ENCODE measurements at places on chromosomes 13 and 19.

- no peak for DNase-seq
Observed at GRCh38 chr13:47036294-47037008, 139.6 kb upstream of the HTR2A start.

- peak; percentile 93 for DNase-seq
Observed at GRCh38 chr19:2385053-2385721, 25.1 kb downstream of the TMPRSS9 start.

DNA sequence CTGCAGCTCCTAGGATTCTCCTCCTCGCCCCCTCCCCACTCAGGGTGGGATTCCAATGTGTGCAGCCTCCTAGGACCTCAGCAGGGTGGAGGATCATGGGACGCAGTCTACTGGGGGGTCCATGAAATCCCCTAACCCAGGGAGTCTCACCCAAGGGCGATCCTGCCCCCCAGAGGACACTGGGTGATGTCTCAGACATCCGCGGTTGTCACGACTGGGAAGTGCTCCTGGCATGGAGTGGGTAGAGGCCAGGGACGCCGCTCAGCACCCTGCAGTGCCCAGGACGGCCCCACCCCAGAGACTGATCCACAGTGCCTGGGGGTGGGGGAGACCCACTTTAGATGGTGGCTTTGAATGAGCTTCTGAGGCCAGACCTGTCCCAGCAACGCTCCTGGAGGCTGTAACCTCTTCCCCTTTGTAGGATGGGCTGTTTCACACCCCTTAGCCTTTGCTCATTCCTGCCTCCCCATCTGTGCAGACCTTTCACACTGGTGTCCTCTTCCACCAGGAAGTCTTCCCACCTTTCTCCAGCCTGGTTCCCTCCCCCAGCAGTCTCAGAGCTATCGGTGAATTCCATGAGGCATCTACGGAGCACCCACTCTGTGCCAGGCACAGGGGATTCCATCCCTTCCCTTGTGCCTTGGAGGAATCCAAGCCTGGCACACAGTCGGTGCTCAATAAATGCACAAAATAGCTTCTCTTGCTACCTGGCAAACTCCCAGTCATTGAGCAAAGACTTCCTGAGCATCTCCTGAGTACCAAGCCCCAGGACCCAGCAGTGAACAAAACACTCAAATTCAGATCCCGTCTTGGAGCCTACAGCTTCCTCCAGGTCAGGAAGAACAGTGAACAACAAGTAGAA is 10.5 kb downstream of the SMIM24 start:
- no peak for DNase-seq

GRCh38 chr13:36822785-36823184 is 3.8 kb downstream of the RFXAP start:
- DNase-seq, result no peak

- DNase-seq, result no peak
Observed at GRCh38 chr19:31096935-31097545, 252.2 kb downstream of the TSHZ3 start.

DNA sequence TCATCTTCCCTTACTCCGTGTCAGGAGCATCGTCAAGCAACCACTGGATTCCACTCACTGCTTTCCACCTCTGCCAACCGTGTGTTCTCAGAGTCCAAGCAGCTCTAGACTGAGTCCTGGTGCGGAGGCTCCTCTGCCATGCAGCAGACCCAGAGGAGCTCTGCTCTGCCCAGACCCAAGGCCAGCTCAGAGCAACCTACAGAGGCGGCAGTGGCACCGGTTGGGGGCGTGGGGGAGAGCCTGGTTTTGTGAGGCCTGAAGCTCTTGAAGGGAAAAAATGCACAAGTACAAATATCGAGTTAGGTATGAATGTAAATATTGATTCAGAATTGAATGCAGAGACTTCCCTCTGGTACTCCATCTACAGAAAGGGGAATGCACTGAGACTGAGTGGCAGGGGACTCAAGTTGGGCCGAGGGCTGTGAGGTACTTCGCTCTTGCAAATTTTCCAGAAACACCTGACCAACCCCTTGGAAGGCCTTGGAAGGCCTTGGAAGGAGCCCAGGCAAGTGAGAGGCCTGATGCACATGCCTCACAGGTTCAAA is 46.7 kb downstream of the GJA3 start:
- DNase-seq, result no peak

DNA sequence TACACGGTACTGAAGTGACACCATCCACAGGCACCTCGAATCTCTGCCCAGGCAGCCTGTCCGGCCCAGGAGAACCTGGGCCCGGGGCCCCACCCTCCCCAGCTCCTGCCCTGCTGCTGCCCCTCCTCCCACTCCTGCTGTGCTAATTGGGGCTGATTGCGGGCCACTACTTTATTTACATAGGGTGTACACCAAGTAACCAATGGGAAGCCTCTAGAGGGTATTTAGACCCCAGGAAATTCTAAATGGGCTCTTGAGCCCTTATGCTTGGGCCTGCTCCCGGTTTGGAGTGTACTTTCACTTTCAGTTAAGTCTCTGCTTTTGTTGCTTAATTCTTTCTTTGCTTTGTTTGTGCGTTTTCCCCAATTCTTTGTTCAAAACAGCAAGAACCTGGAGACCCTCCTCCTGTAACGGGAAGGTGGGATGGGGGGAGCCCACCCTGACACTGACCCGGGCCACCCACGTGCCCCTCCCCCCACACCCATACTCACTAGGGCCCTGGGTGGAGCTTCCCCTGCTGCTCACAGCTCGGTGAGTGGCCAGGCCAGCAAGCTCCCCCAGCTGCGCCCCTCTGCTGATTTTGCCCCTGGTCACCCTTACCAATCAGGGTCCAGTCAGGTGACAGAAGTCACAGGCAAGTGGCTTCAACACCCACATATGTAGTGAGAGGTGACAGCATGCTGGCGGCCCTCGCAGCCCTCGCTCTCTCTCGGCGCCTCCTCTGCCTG is 9.4 kb downstream of the SCGB2B2 start:
- no peak for DNase-seq

GRCh38 chr13:60690604-60691003 is 293.6 kb downstream of the TDRD3 start:
- DNase-seq, result no peak

- DNase-seq, result no peak
Observed at GRCh38 chr19:33684538-33685232, 62.9 kb downstream of the CHST8 start.

DNA sequence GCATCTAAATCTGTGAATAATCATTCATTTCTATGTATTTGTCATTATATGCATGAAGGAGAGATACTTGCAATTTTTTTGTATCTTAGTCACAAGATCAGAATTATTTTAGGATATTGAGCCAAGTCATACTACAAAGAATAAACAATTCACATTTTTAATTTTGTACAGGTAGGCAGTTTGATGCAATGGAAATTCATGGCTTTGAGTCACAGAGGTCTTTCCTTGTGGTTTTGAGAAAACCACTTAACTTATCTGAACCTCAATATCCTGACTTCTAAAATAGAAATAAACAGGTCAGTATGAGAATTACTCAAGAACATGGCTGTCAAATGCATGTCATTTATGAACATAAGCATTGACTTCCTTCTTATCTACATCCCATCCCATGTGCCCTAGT is 221.4 kb upstream of the SLC10A2 start:
- DNase-seq, result peak; percentile 13

- no peak for DNase-seq
Observed at GRCh38 chr19:32053861-32054260, 291.5 kb upstream of the ZNF507 start.

DNA sequence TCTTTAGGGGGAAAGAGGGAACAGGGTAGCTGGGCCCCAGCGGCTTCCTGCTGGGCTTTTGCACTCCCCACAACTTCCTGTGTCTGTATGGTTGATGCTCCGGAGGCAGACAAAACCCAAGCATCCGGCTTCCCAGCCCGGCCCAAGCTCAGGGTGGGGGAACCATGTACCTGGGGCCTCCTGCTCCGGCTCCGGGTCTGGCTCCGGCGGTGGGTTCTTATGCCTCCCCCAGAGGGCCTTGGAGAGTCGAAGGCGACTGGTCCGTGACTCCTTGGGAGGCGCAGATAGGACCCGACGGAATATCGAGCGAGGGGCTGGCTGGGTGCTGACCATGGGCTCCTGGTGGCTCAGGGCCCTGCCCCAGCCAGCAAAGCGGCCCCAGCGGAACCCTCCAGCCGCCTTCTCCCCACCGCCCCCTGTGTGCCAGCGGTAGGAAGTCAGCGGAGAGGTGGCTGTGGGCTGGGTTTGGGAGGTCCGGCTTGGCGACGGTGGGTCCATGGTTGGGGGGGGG is 428 bp downstream of the RASAL3 start:
- DNase-seq, result no peak

DNA sequence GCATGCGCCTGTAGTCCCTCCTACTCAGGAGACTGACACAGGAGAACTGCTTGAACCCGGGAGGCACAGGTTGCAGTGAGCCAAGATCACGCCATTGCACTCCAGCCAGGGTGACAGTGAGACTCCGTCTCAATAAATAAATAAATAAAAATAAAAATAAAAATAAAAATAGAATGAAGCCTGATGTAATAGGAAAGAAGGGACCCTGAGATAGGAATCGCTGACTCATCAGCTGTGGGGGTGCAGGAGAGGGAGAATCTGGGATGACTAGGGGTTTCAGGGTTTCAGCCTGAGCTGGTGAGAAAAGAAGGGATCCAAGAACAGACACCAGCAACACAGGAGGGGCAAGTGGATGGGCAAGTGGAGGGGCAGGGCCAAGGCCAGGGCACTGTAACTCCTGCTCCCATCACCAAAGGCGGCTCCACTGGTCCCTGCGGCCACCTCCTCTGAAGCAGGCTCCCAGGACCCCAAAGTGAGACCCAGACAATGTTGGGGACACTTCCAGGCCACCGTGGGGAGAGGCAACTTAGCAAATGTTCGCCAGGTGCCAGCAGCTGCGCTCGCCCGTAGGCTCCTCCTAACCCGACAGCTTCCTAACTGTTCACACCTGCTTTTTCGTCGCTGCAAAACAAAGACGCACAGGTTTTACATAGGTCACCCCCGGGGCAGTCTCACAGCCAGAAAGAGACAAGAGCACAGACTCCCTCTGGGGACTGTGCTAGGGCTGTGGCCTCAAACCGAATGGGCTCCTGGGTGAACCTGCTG is 1.2 kb downstream of the HAUS8 start:
- no peak for DNase-seq

DNA sequence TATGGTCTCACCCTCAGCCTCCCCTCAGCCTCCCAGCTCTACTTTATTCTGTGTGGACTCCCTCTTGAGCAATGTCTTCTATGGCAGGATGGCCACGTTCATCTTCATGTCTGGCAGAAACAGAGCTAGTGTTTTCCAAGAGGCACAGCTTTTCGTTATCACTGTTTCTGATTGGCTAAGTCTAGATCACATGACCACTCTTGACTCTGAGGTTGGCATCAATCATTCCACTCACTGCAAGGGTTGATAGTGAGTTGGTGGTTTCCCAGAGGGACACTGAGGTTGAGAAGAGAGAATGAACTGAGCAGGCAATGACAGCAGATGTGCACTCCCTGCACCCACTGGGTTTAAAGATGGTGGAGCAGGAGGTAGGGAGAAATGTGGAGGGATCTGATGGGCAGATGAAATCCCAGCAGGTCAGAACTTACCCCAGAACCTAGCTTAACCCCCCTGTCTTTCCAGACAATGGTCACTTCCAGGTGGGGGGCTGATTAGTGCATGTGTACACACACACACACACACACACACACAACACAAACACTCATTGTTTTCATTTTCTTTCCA is 26.3 kb upstream of the UQCRFS1 start:
- no peak for DNase-seq

- no peak for DNase-seq
Observed at GRCh38 chr19:10737722-10738121, 19.8 kb downstream of the DNM2 start.

DNA sequence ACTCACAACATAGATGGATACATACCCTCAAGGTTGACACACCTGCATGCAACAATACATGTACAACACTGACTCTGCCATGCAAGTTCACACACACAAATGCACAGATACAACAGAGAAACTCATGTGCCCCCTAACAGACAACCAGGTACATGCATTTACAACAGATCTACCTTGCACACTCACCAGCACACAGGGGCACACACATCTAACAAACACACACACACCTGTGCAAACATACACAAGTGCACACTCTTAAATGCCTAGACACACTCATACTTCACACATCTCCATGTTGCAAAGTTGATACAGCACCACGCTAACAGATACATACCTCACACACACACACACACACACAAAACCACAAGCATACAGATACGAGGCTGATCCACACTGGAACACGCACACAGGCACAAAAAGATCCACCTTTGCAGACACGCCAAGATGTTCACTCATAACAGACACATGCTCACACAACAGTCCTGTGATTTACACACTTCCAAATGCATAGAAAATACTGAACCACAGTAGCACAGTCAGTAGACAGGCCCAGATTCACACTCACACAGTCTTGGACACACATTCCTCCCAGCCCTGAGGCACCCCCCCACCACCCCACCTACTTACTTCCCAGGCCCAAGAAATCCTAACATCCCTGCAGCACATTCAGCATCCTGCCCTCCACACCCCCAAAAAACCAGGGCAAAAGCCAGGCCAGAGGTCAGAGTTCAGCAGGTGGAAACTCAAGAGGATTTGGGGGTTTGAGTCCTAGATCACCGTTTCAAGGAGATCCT is 1.4 kb downstream of the LRFN1 start:
- no peak for DNase-seq

- DNase-seq, result peak; percentile 8
Observed at GRCh38 chr13:91368676-91369440, 21.4 kb downstream of the MIR17HG start.

GRCh38 chr19:2491130-2491801 is 15.3 kb downstream of the GADD45B start:
- peak; percentile 98 for DNase-seq

- DNase-seq, result no peak
Observed at GRCh38 chr19:13207846-13208671, 57.8 kb downstream of the IER2 start.

- no peak for DNase-seq
Observed at GRCh38 chr19:46451352-46451751, 20.0 kb downstream of the PNMA8A start.

GRCh38 chr13:74259641-74260040 is 125.4 kb upstream of the KLF12 start:
- DNase-seq, result no peak

GRCh38 chr19:38031423-38031770 is 124.4 kb downstream of the SIPA1L3 start:
- DNase-seq, result peak; percentile 50

DNA sequence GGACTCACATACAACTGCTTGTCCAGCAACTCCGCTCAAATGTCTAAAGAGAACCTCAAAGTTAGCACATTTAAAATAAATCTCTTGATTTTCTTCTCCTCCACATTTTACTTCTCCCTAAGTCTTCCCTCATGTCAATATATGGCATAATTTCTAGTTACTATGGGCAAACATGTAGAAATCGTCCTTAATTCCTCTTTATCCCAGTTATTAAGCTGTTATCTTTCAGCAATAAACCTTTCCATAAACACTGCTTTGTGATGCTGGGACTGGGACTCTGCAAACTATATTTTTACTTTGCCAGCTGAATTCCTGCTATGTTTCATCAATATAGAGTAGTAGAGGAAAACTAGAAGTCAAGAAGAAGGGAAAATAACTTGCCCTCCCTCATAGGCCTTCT is 99.7 kb downstream of the KCNRG start:
- DNase-seq, result no peak

GRCh38 chr13:112042496-112042895 is 24.5 kb upstream of the SOX1 start:
- peak; percentile 18 for DNase-seq
